ENCODE measurements at places on chromosomes 5 and 9. TPM values are rescaled to one million over a fixed set of nuclear protein-coding genes. Genes with fewer than 3 reads are reported as not detected.

Gene ACSL6
- 0.16 TPM for total RNA-seq

DNA sequence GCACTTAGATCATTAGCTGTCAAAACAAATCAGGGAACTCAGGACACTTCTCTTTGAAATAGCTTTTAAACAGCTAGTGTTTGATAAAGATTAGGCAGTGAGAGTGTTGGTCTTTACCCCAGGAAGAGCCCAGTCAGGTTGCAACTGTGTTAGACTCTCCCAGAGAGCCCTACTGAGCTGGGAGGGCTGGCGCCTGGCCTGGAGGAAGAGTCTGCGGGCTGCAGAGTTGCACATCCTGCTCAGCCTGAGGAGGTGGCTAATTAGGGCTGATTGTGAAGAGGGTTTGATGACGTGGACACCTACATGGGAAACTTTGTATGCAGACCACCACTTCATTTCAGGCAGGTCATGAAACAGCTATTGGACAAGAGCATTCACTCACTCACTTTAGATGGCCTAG lies 112.0 kb downstream of the TMEM174 start:
- DNase-seq, result no peak
- no peaks in the 10 kb centered on the region for H3K27me3 ChIP-seq

Gene PTGES
- 3.5 TPM for total RNA-seq

GRCh38 chr5:81164476-81164875 lies 68.6 kb upstream of the CKMT2 start:
- DNase-seq, result no peak
- peaks cover 29% of the 10 kb centered on the region for H3K4me1 ChIP-seq
- H3K4me3 ChIP-seq, result no peak overlapping the region
- no peaks in the 10 kb centered on the region for H3K36me3 ChIP-seq
- H3K27me3 ChIP-seq, result no peaks in the 10 kb centered on the region
- H3K27ac ChIP-seq, result no peak overlapping the region

Gene PCDHGA7
- 11.1 TPM for total RNA-seq

- H3K4me3 ChIP-seq, result no peak overlapping the region
- H3K27me3 ChIP-seq, result no peaks in the 10 kb centered on the region
- H3K36me3 ChIP-seq, result no peaks in the 10 kb centered on the region
- DNase-seq, result peak; percentile 39
Observed at GRCh38 chr9:129384491-129385210, 206.6 kb upstream of the IER5L start.

Gene ALAD
- 14.8 TPM for total RNA-seq

- DNase-seq, result no peak
- peaks cover 28% of the 10 kb centered on the region for H3K4me1 ChIP-seq
- H3K36me3 ChIP-seq, result no peaks in the 10 kb centered on the region
- H3K4me3 ChIP-seq, result no peak overlapping the region
Observed at GRCh38 chr5:59799668-59800346, 93.7 kb downstream of the PDE4D start.

GRCh38 chr9:124284237-124284831 lies 26.6 kb downstream of the NEK6 start:
- no peaks in the 10 kb centered on the region for H3K27me3 ChIP-seq
- peaks cover 74% of the 10 kb centered on the region for H3K4me1 ChIP-seq
- H3K36me3 ChIP-seq, result no peaks in the 10 kb centered on the region

DNA sequence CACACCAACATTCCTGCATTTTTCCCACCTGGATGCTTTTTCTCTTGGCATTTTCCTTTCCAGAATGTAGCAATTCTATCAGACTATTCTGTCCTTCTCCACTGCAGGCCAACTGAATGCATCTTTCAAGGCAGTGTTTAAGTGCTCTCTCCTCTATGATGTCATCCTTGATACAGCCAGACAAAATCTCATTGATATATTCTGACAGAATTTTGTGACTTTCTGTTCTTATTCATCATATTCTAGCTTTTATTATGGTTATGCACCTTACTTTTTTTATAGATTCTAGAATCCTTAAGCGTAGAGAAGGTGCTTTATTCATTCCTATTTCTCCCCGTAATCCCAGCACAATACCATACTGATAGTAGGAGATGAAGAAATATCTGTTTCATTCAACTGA lies 355.5 kb upstream of the CCNH start:
- peaks cover 13% of the 10 kb centered on the region for H3K27me3 ChIP-seq
- no peak for DNase-seq
- H3K4me1 ChIP-seq, result no peaks in the 10 kb centered on the region
- no peaks in the 10 kb centered on the region for H3K36me3 ChIP-seq

- no peaks in the 10 kb centered on the region for H3K27me3 ChIP-seq
- no peak overlapping the region for H3K27ac ChIP-seq
- no peak overlapping the region for H3K4me3 ChIP-seq
- no peaks in the 10 kb centered on the region for H3K4me1 ChIP-seq
Observed at GRCh38 chr5:75574791-75575190, 36.5 kb upstream of the ANKDD1B start.

DNA sequence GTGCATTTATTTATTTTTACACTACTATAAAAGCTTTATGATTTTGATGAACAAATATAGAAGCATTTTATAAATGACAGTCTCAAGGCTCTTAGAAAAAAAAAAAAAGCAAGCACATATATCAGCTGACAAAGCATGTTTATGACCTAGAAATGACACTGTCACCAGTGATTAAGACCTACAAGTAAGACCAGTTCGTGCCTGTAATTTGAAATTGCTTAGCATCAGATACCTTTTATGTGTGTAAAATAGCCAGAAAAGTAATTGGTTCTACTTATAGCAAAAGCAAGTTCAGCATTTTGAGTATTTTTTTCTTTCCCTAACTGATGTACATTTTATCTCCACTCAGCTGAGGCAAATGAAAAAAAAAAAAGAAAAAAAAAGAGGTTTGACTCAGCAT lies 808.4 kb downstream of the CDH18 start:
- no peak overlapping the region for H3K4me3 ChIP-seq
- no peaks in the 10 kb centered on the region for H3K4me1 ChIP-seq
- H3K27ac ChIP-seq, result no peak overlapping the region
- no peaks in the 10 kb centered on the region for H3K36me3 ChIP-seq

GRCh38 chr9:86978922-86979474 lies 31.7 kb upstream of the GAS1 start:
- peaks cover 14% of the 10 kb centered on the region for H3K4me1 ChIP-seq
- H3K27me3 ChIP-seq, result no peaks in the 10 kb centered on the region
- DNase-seq, result no peak
- H3K4me3 ChIP-seq, result no peak overlapping the region
- H3K27ac ChIP-seq, result no peak overlapping the region
- no peaks in the 10 kb centered on the region for H3K36me3 ChIP-seq

GRCh38 chr9:117796681-117797080 lies 92.5 kb downstream of the TLR4 start:
- H3K27ac ChIP-seq, result no peak overlapping the region
- no peaks in the 10 kb centered on the region for H3K27me3 ChIP-seq
- H3K4me1 ChIP-seq, result no peaks in the 10 kb centered on the region
- H3K4me3 ChIP-seq, result no peak overlapping the region
- no peaks in the 10 kb centered on the region for H3K36me3 ChIP-seq
- no peak for DNase-seq

DNA sequence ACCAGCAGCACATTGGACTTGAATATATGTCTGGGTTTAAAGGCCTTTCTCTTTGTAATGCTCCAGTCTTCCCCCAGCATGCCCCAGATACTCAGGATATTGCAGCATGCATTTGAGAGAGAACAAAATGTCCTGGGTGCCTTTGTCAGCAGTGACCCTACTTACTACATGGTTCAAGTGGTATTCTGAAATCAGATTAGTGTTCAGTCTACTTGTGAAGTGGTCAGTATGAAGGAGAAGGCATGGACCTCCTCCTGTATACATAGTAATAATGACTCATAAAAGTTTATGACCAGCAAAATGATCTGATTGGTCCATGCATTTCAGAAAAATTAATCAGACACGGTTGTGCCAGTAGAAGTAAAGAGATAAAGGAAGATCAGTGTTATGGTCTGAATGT lies 25.4 kb downstream of the GPR21 start:
- H3K27ac ChIP-seq, result no peak overlapping the region
- H3K4me3 ChIP-seq, result no peak overlapping the region
- no peak for DNase-seq
- no peaks in the 10 kb centered on the region for H3K27me3 ChIP-seq
- no peaks in the 10 kb centered on the region for H3K36me3 ChIP-seq

DNA sequence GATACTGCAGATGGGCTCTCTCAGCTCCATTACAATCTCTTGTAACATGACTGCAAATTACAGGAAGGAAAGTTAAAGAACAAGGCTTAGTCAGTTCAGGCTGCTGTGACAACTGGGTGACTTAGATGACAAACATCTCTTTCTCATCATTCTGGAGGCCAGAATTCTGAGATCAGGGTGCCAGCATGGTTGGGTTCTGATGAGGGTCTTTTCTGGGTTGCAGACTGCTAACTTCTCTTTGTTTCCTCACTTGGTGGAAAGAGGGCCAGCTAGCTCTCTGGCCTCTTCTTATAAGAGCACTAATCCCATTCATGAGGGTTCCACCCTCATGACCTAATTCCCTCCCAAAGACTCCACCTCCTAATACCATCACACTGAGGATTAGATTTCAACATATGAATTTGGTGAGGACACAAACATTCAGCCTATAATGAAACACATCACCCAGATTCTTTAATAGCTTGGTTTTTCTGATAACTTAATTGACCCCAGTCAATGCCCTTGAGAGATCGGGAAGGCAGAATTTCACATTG lies 73.6 kb upstream of the MAMDC2 start:
- H3K4me1 ChIP-seq, result no peaks in the 10 kb centered on the region
- no peak overlapping the region for H3K4me3 ChIP-seq
- no peaks in the 10 kb centered on the region for H3K27me3 ChIP-seq
- H3K27ac ChIP-seq, result no peak overlapping the region
- DNase-seq, result no peak

Gene KCNV2
- total RNA-seq, result not detected

Gene CDX1
- total RNA-seq, result not detected

Gene LRRC8A
- 41.3 TPM for total RNA-seq

Gene ANKRD18B
- not detected for total RNA-seq

GRCh38 chr5:78253201-78253600 lies 41.3 kb downstream of the AP3B1 start:
- no peak overlapping the region for H3K27ac ChIP-seq
- H3K4me3 ChIP-seq, result no peak overlapping the region
- H3K36me3 ChIP-seq, result no peaks in the 10 kb centered on the region
- DNase-seq, result no peak
- H3K27me3 ChIP-seq, result no peaks in the 10 kb centered on the region

Gene OR1Q1
- not detected for total RNA-seq

Gene OR1J2
- total RNA-seq, result 0.68 TPM

DNA sequence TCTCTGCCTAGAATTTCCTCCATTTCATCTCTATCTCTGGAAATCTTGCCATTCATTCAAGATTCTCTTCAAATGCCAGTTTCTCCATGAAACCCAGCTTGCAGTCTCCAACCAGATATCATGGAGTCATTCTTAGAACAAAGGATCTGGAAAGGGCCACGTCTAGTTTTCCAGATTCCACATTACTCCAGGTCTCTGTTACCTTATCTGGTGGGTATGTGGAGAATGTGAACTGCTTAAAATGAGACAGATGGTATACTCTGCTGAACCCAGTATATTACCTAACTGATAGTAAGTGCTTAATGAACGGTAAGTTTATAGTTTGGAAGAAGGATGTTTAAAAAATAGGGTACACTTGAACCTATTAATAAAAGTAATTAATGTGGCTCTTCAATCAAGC lies 52.3 kb upstream of the ZSWIM6 start:
- H3K27ac ChIP-seq, result no peak overlapping the region
- H3K4me3 ChIP-seq, result no peak overlapping the region
- H3K4me1 ChIP-seq, result peaks cover 18% of the 10 kb centered on the region

- no peaks in the 10 kb centered on the region for H3K27me3 ChIP-seq
- H3K4me1 ChIP-seq, result peaks cover 9% of the 10 kb centered on the region
- no peak for DNase-seq
- no peak overlapping the region for H3K27ac ChIP-seq
- no peaks in the 10 kb centered on the region for H3K36me3 ChIP-seq
Observed at GRCh38 chr5:167208911-167209310, 1082.5 kb upstream of the WWC1 start.

Gene BRD8
- total RNA-seq, result 52.3 TPM

Gene CTSL
- total RNA-seq, result 179 TPM

- no peaks in the 10 kb centered on the region for H3K27me3 ChIP-seq
- H3K27ac ChIP-seq, result no peak overlapping the region
- no peaks in the 10 kb centered on the region for H3K4me1 ChIP-seq
- no peak overlapping the region for H3K4me3 ChIP-seq
- H3K36me3 ChIP-seq, result no peaks in the 10 kb centered on the region
Observed at GRCh38 chr5:60362158-60362557, 337.8 kb downstream of the DEPDC1B start.

Gene PPP2R2B
- total RNA-seq, result 19.6 TPM

Gene CYLC2
- total RNA-seq, result not detected

- H3K4me1 ChIP-seq, result no peaks in the 10 kb centered on the region
- no peak overlapping the region for H3K27ac ChIP-seq
- H3K27me3 ChIP-seq, result no peaks in the 10 kb centered on the region
- H3K36me3 ChIP-seq, result no peaks in the 10 kb centered on the region
- H3K4me3 ChIP-seq, result no peak overlapping the region
Observed at GRCh38 chr5:81878333-81878732, 93.5 kb upstream of the ATG10 start.

DNA sequence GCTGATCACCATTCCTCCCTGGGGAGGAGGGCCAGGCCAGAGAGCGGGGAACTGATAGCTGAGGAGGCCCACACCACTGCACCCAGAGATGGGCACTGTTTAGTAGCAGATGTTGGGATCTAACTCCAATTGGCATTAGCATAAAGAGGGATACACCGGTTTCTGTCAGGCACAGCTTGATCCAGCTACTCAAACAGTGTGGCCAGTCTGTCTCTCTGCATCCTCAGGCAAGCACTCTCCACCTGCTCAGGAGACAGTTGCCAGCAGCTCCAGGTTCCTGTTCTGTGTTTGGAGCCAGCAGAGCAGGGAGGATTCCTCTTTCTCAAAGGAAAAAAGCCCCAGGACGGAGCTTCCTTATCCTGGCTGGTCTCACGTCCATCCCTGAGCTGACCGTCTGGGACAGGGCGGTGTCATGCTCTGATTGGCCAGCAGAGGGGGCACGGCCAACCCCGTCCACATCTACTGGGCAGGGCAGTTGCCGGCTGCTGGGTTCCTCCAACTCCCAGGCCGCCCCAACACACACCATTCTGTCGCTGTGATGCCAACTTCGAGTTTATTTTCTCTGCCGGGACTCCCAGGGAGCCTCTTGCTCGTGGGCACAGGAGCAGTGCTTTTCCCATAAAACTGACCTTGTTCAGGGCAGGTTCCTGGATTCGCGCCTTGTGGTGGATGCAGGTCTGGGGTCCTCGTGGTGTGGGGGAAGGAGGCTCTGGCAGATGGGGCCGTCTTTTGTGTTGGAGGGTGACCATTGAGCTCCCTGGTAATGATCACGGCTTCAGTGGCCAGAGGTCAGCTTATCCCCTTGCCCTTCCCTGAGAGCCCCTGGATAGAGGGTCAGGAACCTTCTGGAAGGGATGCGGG lies 47.9 kb downstream of the COL5A1 start:
- peaks cover 28% of the 10 kb centered on the region for H3K4me1 ChIP-seq
- peak overlapping the region; percentile 64 for H3K27ac ChIP-seq
- peak; percentile 91 for DNase-seq
- no peak overlapping the region for H3K4me3 ChIP-seq

- no peaks in the 10 kb centered on the region for H3K27me3 ChIP-seq
- H3K4me3 ChIP-seq, result no peak overlapping the region
- no peak overlapping the region for H3K27ac ChIP-seq
- H3K4me1 ChIP-seq, result no peaks in the 10 kb centered on the region
- no peaks in the 10 kb centered on the region for H3K36me3 ChIP-seq
- no peak for DNase-seq
Observed at GRCh38 chr5:122435761-122436160, 123.7 kb downstream of the SNCAIP start.

Gene PRLR
- 0.71 TPM for total RNA-seq

Gene CCDC192
- total RNA-seq, result not detected

GRCh38 chr9:14888272-14888671 lies 22.0 kb downstream of the FREM1 start:
- no peak for DNase-seq
- H3K27me3 ChIP-seq, result no peaks in the 10 kb centered on the region
- no peak overlapping the region for H3K27ac ChIP-seq
- no peak overlapping the region for H3K4me3 ChIP-seq

Gene LCNL1
- 0.49 TPM for total RNA-seq

Gene GLT6D1
- total RNA-seq, result not detected

Gene ECM2
- total RNA-seq, result 3.3 TPM

Gene LCP2
- 15.0 TPM for total RNA-seq

Gene ST8SIA4
- 3.2 TPM for total RNA-seq

Measured in sigmoid colon (tissue), 7 donors.